ENCODE measurements at places on chromosomes 4 and X. TPM values are rescaled to one million over a fixed set of nuclear protein-coding genes. Genes with fewer than 3 reads are reported as not detected.

EFHC2 gene
- 6.4 TPM for total RNA-seq

CXCL8 gene
- 4.8 TPM for total RNA-seq

GRCh38 chr4:79678472-79679202, 270.6 kb upstream of the GK2 start:
- no peak for DNase-seq

- DNase-seq: no peak
These were observed 20.6 kb downstream of the ZDHHC9 start for GRCh38 chrX:129823115-129823514.

DNA sequence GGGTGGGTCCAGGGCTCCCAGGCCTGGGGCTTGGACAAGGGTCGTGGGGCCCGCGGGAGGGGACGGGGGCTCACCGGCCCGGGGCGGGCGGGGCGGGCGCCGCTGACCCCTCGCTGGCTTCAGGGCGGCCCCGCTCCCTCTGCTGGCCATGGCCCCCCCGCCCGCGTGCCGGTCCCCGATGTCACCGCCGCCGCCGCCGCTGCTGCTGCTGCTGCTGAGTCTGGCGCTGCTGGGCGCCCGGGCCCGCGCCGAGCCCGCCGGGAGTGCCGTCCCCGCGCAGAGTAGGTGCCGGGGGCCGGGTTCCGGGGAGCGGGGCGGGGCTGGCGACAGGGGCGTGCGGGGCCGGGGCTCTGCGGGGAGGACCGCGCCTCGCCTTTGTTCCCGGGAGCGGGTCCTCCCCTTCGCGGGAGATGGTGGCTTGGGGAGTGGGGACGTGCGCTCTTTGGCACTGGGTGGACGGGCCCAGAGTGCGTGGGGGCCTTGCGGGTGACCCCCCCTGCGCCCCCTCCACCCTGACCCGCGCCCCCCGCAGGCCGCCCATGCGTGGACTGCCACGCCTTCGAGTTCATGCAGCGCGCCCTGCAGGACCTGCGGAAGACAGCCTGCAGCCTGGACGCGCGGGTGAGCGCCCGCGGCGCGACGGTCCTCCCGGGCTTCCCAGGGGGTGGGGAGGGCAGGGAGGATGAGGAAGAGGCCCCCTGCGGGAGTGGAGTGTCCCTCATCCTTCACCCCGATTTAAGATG, 16.8 kb upstream of the NAT8L start:
- DNase-seq: no peak

DNA sequence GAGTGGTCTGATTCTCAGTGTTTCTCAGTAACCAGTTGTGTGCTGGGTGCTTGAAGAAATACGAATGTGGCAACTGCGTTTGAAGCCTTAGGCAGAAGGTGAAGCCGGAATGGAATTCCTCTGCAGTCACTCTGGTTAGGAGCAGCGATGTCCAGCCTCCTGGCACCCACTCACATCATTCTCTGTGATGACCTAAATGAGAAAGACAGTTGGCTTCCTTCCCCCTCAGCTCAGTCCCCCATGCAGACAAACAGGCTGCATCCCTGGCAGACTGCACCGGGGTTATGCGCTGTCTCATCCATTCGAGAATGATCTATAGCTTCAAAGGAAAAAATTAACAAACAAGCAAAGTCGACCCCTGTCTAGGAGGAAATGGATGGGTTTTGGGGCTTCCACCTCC, 170.1 kb upstream of the SCML1 start:
- DNase-seq: peak; percentile 7

DNA sequence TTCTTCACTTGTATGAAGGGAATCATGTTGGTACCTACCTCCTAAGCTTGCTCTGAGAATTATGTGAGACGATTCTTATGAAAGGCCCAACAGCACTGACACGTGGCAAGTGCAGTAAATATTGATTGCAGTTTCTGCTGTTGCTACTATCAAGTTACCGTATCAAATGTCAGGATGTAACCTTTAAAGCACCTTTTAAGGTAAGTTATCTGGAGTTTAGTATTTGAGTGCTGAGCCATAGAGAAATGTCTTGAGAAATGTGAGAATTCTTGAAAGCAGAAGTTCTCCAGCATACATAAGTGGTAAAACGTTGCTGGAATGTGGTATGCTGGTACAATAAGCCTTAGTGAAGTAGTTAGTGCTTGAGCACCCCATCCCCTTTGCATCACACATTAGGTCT, 90.4 kb downstream of the PHOX2B start:
- DNase-seq: no peak

GRCh38 chr4:9953089-9953488, 68.2 kb downstream of the SLC2A9 start:
- peak; percentile 2 for DNase-seq

DNA sequence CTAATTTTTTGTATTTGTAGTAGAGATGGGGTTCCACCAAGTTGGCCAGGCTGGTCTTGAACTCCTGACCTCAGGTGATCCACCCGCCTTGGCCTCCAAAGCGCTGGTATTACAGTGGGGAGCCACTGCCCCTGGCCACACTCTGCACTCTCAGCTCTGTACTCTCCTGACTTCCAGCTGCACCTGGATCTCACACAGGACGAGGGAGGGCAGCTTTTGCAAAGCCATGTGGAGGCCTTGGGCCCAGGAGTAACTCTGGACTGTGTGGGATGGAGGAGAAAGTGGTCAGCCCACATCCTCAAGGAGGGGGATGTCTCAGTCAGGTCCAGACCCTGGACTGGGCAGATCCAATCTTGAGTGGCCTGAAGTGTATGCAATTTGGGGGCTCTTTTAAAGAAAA, 23.0 kb downstream of the NAT8L start:
- peak; percentile 30 for DNase-seq

- DNase-seq: no peak
These were observed 31.4 kb downstream of the VCX2 start for GRCh38 chrX:8139716-8140115.

DNA sequence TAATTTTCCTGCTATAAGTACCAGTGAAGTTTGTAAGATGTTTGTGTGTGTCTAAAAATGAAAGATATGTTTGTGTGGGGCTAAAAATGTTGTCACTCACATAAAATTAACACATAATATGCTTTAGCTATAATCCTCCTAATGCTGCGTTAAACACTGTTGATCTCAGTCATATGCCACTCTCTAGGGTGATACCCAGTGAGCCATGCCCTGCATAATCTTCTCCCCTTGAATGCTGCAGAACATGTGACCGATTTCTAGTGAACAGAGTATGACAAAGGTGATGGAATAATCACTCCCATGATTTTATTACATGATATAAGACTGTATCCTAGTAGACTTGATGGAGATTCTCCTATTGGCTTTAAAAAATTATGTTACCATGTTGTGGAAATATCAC, 119.1 kb upstream of the EPHA5 start:
- no peak for DNase-seq

DNA sequence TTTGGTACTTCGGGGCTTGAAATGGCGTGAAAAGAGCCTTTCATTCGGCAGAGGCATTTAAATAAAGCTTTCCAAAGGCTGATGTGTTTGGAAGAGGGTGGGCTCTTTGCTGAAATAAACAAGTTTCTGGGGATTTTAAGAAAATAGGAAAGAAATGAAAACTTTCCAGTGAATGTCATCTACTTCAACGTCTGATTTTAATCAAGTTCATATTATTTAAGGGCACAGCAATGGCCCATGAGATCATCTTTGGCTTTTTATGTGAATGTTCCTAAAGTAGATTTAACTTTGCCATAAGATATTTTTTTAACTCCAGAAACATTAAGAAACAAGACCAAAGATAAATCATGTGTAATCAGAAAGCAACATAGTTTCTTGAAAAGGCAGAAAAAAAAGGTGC, 69.8 kb upstream of the TTC29 start:
- no peak for DNase-seq

GRCh38 chr4:37073226-37073840, 171.2 kb upstream of the NWD2 start:
- no peak for DNase-seq

GRCh38 chrX:13473442-13474163, 95.8 kb upstream of the EGFL6 start:
- DNase-seq: peak; percentile 41

- no peak for DNase-seq
These were observed 59.7 kb upstream of the EDA2R start for GRCh38 chrX:66698273-66699204.

GRCh38 chr4:6779667-6780565, 2.6 kb upstream of the KIAA0232 start:
- DNase-seq: peak; percentile 27

DNA sequence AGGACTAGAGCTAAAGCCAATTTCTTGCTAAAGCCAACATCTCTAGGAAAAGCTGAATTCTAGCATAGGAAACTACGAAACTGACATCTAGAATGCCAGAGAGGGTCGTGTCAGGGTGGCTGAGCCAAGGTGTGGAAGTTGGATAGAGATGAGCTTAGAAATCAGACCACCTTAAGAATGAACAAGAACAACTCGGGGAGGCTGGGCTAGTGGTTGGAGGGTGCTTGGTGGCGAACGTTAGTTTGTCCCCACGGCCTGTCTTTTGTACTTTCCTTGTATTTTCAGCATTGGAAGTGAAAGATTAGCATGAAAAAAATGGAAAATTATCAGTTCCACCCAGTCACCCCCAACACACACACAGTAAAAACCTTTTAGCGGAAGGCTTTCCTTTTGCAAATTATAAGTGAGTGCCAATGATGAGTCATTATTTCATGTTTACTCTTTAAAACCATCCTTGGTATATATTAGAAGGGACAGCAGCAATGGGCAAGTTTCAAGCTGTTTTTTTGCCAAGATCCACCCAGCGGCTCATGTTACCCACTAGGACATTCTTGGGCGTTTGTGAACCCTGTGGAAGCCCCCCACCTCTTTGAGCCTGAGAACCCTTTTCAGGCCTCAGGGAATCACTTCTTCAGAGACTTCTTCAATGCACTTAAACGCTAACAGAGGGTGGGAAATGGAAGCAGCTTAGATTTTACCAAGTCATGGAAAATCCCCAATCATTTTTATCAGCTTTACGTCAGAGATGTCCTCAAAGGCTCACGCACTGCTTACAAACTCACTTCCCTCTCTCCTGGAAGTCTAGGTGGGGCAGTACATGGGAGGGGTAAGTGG, 4.9 kb upstream of the PPEF1 start:
- DNase-seq: no peak

DNA sequence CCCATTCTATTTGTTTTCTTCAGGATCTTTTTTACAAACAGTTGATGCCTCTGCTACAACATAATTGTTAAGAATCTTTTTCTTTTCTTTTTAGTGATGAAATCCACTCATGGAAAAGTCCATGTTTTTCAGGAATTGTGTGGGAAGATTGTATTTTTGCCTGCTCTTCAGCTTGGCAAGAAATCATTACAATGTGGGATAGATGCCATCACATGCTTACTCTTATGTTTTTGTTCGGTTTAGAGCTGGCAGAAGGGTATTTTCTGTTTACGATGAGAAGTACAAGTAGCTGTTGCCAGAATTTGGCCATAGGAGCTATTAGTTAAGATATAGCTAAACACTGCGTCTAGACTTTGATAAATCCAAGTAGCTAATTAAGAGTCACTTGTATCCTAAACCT, 2585.3 kb downstream of the ARAP2 start:
- no peak for DNase-seq

All from kidney (tissue), 22 donors.